ENCODE measurements at places on chromosomes 2 and 18.

DNA sequence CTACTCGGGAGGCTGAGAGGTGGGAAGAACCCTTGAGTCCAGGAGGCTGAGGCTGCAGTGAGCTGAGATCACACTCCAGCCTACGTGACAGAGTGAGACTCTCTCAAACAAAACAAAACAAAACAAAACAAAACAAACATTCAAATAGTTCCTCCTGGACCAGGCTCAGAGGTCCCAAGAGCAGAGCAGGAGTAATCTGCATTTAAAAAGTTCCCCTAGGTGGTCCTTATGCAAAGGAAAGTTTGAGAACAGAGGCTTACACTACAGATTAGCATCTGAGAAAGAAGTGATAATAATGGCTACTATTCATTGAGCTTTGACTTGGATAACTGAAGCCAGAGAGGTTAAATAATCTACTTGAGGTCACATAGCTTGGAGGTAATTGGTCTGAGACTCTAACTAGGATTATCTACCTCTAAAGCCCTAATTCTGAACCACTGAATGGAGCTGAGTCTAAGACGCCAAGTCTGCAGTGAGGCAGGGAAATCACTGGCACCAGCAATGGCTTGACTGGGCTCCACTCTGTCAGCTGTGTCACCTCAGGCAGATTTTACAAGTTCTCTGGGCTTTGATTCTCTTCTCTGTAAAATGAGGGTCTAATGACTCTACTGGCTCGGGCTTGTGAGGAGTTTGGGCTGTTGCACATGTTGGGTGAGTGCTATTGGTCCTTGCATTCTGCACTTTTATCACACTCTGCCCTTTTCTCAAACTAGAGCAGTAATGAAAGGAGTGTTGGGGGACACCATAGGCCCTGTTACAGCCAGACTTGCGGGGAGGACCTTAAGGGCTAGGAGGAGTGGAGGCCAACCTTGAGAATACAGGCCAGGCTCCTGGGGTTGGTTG is 29.2 kb upstream of the DLX2 start:
- DNase-seq: no peak

DNA sequence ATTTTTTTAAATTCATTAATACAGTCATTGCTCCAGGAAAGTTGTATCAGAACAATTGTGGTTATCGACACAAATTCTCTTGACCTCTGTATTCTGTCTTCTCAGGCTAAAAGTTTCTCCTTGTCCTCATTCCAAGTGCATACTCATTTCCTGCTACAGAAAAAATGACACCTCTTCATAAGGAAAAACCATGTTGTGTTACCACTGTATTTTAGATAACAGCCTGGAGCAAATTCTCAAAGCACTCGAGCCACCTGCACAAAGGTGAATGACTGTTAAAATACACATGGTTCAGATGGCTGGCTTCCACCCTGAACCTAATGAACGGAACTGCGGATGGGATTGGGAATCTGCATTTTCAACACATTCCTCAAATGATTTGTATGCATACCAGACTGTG is 586.5 kb downstream of the EPHA4 start:
- DNase-seq: no peak

GRCh38 chr2:133248264-133248663 is 320.0 kb downstream of the NCKAP5 start:
- DNase-seq: no peak

GRCh38 chr2:186518945-186519344 is 32.9 kb downstream of the ZC3H15 start:
- no peak for DNase-seq

- DNase-seq: no peak
Observed at GRCh38 chr2:227460833-227461232, 11.1 kb upstream of the AGFG1 start.

GRCh38 chr2:241376808-241377207 is 20.7 kb downstream of the FARP2 start:
- no peak for DNase-seq

DNA sequence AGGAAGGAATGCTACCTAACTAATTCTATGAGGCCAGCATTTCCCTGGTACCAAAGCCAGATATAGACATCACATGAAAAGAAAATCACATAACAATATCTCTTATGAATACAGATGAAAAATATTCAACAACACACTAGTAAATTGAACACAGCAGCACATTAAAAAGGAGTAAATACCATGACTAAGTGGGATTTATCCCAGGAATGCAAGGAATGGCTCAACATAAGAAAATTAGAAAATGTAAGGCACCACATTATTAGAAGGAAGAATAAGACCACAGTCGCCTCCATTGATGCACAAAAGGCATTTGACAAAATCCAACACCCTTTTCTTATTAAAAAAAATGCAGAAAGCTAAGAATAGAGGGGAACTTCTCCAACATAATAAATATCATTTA is 133.9 kb downstream of the TTC32 start:
- DNase-seq: no peak

DNA sequence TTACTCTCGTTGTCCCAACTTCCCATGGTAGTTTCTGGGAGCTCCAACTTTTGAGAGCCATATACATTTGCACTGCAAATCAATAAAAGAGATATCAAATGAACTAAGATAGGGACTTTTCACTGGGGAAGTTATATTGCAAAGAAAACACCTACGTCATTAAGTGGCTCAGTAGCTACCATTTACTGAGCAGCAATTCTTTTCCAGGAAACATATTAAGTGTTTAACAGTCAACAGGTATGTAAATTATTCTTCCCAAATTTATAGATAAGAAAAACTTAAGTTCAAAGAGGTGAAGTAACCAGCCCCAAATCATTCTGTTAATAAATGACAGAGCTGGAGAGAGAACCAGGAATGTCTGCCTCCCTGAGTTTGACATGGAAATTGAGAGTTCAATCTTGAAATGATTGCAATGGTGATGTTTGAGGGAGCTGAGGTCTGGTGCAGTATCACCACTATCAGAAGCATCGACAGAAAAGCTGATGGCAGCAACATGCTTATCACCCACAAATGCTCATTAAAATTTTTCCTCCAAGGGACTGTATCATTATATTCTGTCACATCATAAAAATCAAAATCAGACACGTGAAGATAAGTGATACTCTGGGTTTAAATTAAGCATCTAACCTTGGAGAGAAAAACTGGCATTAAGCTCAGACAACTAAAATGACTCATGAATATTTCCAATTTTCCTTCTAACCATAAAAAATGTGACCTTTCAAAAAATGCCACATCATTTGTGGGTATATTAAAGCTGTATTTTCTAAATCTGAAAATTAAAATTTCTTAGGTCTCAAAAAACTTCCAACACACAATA is 43.4 kb downstream of the GAREM1 start:
- DNase-seq: no peak

- peak; percentile 23 for DNase-seq
Observed at GRCh38 chr2:11446733-11447248, 19.2 kb downstream of the E2F6 start.

DNA sequence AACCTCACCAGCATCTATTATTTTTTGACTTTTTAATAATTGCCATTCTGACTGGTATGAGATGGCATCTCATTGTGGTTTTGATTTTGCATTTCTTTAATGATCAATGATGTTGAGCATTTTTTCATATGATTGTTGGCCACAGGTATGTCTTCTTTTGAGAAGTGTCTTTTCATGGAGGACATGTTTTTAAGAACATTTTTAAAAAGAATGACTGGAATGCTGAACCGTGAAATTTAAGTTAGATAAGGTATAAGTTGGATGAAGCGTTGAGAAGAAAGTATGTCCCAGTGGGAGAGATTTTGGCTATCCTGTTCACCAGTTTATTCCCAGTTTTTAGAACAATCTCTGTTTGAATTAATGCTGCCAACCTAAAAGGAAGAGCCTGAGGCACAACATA is 365.9 kb downstream of the CELF4 start:
- no peak for DNase-seq

GRCh38 chr2:20107776-20108175 is 56.3 kb upstream of the LAPTM4A start:
- DNase-seq: no peak

DNA sequence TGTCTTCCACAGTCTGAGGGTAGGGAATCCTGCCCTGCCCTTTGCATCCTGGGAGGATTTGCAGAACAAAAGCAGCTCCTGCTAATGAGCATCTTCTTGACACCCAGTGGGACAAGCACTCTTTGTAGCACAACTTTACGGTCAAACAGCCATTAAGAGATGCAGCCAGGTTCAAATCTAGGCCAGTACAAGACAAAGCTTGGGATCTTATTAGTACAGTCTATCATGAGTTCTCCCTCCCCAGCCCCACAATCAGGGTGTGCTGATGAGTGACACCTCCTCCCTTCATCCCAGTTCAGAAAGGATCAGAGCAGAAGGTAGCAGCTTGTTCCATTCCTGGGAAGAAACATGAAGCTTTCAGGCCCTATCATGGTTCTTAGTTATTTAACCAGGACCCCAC is 41.9 kb downstream of the MARCO start:
- DNase-seq: no peak

GRCh38 chr2:150528861-150529801 is 41.7 kb upstream of the RND3 start:
- DNase-seq: no peak

GRCh38 chr18:11114653-11115052 is 34.7 kb downstream of the PIEZO2 start:
- DNase-seq: no peak

- DNase-seq: no peak
Observed at GRCh38 chr2:124623560-124623959, 598.5 kb downstream of the CNTNAP5 start.

DNA sequence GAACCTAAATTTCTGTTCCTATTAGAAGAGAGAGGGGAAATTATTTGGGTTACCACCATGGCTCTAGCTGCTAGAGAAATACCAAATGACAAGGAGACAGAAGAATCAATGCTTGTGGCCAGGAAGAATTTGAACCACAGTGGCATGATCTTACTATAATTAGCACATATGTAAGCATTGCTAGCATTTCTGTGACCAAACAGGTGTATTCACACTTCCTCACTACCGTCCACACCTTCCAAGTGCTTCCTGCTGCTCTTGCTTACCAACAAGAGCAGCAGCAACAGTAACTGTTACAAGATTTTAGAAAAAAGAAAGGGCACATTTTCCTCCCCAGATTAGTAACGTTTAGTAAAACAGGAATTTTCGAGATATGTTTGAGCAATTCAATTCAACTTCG is 60.5 kb downstream of the CDH7 start:
- DNase-seq: no peak

DNA sequence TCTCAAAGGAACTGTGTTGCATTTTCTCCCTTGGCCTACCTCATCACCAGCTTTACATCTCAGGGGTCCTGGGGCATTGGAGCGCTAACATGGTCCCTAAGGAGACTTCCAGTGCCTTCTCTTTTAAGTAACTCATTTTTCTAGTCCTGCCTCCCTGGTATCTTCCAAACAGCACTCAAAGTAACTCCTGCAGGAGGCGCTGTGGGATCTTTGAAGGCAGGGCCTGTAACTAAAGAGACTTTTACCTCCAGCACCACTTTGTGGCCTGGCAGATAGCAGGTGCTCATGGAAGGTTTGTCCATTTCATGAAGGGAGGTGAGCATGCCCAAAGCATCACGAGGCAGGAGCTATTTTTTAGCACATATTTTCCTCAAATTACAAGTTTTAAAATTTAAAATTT is 411.0 kb upstream of the GYPC start:
- DNase-seq: peak; percentile 6

DNA sequence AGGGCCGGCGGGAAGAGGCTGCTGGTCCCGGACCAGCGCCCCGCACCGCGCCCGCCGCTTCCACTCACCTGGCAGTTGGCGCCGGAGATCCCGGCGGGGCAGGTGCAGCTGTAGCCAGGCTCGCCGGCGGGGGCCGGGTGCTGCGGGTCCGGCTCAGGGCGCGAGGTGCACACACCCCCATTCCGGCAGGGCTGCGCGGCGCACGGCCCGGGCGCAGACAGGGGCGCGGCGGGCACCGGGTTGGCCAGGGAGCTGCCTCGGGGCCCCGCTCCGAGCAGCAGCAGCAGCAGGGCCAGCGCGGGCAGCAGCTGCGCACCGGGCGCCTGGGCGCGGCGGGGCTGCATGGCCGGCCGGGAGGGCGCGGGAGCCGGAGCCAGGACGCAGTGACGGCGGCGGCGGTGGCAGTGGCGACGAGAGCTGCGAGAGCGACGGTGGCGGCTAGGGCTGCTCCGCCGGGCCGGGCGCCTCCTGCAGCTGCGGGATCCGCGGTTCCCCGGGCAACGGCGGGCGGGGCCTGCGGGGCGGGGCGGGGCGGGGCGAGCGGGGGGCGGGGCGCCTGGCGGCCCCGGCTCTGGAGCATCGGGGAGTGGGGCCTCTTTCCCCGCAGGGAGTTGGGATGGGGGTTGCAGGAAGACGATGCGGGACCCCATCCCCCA is at the start of gene DNER:
Gene DNER, minus strand, starts transcription at position 476 of the 656 bp plus-strand sequence. Its CDS starts 132 bp downstream, at position 344.
- DNase-seq: peak; percentile 70

- no peak for DNase-seq
Observed at GRCh38 chr2:203790134-203790852, 77.3 kb upstream of the CTLA4 start.

- DNase-seq: no peak
Observed at GRCh38 chr2:45622336-45623075, 11.4 kb upstream of the SRBD1 start.

- no peak for DNase-seq
Observed at GRCh38 chr2:66340521-66340920, 94.4 kb upstream of the MEIS1 start.

DNA sequence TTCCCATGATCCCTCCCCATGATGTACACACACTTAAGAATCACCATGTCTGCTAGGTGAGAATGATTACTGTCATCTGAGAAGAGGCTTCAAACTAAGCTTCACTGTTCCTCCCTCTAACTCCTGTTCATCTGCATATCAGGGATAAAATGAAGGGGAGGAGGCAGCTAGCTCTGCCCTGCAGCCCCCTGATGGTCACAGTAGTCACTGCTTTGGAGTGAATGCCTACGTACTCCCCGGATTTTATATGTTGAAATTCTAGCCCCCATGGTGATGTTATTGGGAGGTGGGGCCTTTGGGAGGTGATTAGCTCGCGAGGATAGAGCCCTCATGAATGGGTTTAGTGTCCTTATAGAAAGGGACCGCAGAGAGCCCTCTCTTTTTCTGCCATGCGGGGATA is 156.4 kb downstream of the NCKAP5 start:
- DNase-seq: no peak

- DNase-seq: no peak
Observed at GRCh38 chr18:22324191-22325131, 93.3 kb downstream of the CTAGE1 start.

- no peak for DNase-seq
Observed at GRCh38 chr18:31990823-31991222, 27.8 kb upstream of the RNF125 start.

DNA sequence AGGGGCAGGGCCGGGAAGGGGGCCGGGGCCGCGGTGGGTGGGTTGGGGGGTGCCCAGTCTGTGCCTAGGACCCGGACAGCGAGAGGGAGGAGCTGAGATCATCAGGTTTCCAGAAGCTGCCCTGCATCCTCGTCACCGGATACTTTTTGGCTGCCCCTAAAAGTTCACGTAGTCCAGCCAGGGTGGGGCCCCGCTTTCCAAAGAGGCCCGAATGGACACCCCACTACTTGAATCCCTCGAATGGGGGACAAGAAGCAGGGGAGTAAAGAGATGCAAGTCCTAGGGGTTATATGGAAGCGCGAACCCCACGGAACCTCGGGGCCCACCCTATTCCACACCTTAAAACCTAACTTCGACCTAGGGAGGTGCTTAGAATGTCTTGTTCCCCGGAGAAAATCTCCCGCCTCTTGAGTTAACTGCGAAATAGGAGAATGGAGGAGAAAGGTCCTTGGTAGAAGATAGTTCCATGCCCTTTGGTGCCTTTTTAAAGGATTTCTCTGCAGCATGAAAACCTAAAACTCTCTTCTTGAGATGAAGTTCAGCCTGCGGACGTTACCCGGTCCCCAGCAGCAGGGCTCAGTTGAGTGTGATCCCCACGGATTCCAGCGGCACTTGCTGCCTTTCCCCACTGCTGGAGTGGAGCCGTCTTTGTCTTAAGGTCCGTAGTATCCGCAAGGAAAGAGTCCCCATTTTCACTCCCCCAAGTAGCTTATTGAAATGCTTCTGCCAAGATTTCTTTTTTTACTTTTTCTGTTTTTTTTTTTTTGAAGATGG is 2.1 kb upstream of the RNF152 start:
- no peak for DNase-seq

Data from H54 (cell line).